RPMI8226 (cell line): ENCODE measurements at places on chromosomes 1 and 21.
A peak's percentile ranks its signal among the peaks of the same experiment; 100 is the strongest.

DNA sequence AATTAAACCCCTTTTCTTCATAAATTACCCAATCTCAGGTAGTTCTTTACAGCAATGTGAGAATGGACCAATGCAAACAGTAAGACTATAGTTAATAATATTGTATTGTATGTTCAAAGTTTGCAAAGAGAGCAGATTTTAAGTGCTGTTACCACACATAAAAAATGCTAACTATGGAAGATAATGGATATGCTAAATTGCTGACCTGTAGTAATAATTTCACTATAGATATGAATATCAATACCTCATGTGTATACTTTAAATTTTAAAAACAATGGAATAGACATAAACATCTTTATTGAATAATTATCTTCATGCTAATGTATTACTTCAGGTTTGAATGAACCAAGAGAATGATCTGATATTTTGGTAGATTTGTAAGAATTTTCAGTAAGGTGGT is 552.4 kb upstream of the CHRM3 start:
- DNase-seq = no peak

GRCh38 chr1:26378088-26378878 is 5.7 kb upstream of the ZNF683 start:
- DNase-seq = peak; percentile 29

GRCh38 chr1:212410231-212410820 is 4.4 kb downstream of the PACC1 start:
- DNase-seq = no peak

DNA sequence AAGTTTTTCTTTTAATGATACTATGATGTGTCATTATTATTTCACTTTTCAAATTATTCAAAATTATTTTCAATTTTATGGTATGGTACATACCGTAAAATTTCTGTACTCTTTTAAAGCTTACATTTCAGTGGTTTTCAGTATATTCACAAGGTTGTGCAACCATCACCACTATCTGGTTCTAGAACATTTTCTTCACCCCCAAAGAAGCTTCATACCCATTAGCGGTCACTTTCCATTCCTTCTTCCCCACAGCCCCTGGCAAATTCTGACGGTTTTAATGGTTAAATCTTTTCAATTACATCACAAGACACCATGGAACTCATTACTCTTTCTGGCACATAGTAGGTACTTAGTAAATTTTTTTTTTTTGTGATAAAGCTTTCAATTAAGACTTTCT is 22.8 kb upstream of the ATP5PO start:
- DNase-seq = no peak

- DNase-seq = no peak
Measured at GRCh38 chr1:37274486-37274885, 199.9 kb upstream of the ZC3H12A start.

DNA sequence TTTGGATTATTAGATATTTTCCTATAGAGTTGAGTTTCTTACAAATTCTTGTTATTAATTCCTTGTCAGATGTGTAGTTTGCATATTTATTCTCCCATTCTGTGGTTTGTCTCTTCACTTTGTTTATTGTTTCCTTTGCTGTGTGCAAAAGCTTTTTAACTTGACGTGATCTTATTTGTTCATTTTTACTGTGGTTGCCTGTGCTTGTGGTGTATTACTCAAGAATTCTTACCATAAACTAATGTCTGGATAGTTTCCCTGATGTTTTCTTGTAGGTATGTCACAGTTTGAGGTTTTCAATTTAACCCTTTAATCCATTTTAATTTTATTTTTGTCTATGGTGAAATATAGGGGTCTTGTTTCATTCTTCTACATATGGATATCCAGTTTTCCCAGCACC is 72.1 kb upstream of the LHX8 start:
- no peak for DNase-seq

DNA sequence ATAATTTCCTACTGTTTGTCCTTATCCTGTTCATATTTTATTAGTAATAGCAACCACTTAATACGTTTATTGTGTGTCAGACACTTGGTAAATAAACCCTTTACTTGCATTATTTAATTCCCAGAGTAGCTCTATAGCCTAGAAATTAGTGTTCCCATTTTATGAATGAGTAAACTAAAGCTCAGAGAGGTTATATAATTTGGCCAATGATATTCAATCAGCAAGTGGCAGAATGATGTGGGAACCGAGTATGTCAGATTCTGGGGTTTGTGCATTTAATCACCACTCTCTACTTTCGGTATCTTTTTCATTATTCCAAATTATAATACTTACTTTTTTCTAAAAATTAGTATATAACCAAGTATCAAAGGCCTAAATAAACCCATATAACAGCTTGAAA is 6.6 kb upstream of the ARPC5 start:
- DNase-seq = no peak

DNA sequence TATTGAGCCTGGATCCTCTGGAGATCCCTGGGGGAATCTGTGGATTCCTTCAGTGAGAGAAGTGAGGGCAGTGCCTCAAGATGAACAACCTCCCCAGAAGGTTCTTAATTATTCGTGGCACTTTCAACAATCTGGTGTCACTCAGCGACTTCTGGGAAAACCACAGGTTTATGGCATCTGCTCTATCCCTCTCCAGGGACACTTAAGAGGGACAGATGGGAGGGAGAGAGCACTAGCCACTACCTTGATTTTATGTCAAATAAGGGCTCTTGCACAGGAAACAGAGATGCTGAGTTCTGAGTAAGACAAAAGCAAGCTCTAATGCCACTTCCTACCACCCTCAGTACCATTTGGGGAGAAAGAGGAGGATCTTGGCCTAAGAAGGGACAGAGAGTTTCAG is 21.2 kb upstream of the CHI3L1 start:
- DNase-seq = no peak

- DNase-seq = no peak
Measured at GRCh38 chr1:112793631-112794565, 78.8 kb upstream of the PPM1J start.

GRCh38 chr1:22932803-22933470 is 39.7 kb downstream of the LACTBL1 start:
- no peak for DNase-seq

GRCh38 chr1:12422488-12422887 is 192.7 kb downstream of the VPS13D start:
- no peak for DNase-seq

GRCh38 chr1:90175490-90176167 is 180.7 kb downstream of the ZNF326 start:
- DNase-seq = no peak

DNA sequence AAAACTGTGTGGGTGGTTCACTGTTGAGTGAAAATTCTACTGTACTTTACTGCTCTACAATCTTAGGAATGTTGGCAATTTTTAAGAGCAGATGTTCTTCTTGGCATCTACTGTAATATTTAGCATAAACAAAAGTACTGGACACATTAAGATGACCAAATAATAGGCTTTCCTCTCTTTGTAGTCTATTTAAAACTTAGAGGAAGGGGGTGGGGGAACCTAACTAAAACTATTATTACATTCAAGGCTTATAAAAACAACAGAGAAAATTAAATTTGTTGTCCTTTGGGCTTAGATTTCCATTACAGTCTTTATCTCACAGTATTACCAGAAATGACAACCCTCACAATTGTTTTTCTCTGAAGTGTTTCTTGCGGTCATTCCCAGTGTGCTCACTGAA is 181.2 kb downstream of the PLPPR4 start:
- DNase-seq = no peak

GRCh38 chr1:37741130-37741529 is 23.8 kb downstream of the EPHA10 start:
- no peak for DNase-seq
